GM23338 (cell line): ENCODE measurements at places on chromosomes 1 and 21. TPM values are rescaled to one million over a fixed set of nuclear protein-coding genes. Genes with fewer than 3 reads are reported as not detected.

The LINGO4 gene
- total RNA-seq: not detected in 2 replicates

The NPHS2 gene
- not detected in 2 replicates for total RNA-seq

GRCh38 chr21:44515359-44516165 is 24.4 kb downstream of the KRTAP10-1 start:
- no peak overlapping the region for H3K27ac ChIP-seq
- H3K4me3 ChIP-seq: no peak overlapping the region
- H3K4me1 ChIP-seq: no peaks in the 10 kb centered on the region
- H3K27me3 ChIP-seq: no peaks in the 10 kb centered on the region
- DNase-seq: no peak

DNA sequence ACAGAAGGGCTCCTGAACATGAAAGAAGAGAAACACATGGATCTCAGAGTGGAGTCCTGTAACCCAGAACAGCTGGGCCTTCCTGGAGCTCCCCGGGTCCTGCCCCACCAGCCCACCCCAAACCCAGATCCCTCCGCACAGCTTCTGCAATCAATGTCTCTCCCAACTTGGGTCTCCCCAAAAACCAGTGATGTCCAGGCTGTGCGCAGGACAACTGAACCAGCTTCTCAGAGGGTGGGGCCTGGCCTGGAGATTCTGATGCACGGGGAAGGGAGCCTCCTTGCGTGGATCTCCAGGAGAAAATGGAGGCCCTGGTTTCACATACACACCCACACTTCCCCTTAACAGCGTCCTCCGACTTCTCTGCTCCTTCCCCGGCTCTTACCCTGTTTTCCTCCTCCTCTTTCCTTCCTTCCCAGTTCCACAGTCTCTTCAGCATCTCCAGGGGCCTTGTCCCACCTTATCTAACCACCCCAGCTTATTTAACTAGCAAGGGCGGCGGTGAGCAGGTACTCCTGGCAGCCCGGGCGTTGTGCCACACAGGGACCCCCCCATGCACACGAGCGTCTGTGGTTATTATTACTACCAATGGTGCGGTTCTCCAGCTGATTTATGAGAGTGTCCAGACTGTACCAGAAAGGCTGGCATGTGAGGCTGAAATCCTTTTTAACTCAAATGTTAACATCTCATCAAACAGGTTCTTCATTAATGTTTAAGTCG is 11.2 kb upstream of the MX2 start:
- no peak overlapping the region for H3K27ac ChIP-seq
- no peaks in the 10 kb centered on the region for H3K4me1 ChIP-seq
- DNase-seq: no peak
- H3K4me3 ChIP-seq: no peak overlapping the region

GRCh38 chr1:200540281-200540680 is 80.3 kb downstream of the KIF14 start:
- no peak overlapping the region for H3K27ac ChIP-seq
- H3K4me3 ChIP-seq: no peak overlapping the region
- H3K36me3 ChIP-seq: no peaks in the 10 kb centered on the region
- H3K4me1 ChIP-seq: no peaks in the 10 kb centered on the region; the same call in 1 of the 2 replicates

DNA sequence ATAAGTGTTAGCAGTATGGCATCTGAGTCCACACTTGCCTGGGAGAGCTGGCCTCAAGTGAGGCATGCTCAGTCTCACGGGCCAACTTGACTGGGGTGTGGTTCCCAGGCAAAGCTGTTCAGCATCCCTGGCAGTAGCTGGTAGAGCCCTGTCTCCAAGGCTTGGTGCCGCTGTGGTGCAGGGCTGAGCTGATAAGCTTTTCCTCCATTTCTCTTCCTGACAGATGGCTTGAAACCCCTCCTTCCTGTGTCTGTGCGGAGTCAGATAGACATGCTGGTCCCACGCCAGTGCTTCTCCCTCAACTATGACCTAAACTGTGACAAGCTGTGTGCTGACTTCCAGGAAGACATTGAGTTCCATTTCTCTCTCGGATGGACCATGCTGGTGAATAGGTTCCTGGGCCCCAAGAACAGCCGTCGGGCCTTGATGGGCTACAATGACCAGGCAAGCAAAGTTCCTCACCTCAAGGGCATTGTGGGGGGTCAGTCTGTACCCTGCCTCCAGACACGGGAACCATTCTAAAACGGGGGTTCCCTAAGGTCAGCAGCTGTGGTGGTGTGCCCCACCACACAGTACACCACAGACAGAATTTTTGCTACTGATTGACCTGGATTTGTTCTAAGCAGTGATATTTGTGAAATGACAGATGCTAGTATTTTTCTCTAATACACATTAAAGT is 13.7 kb upstream of the MIIP start:
- H3K4me1 ChIP-seq: no peaks in the 10 kb centered on the region
- no peak overlapping the region for H3K4me3 ChIP-seq
- no peak overlapping the region for H3K27ac ChIP-seq
- H3K27me3 ChIP-seq: no peaks in the 10 kb centered on the region
- H3K36me3 ChIP-seq: peaks cover 49% of the 10 kb centered on the region
- DNase-seq: no peak

GRCh38 chr1:205851993-205852392 is 2.1 kb upstream of the PM20D1 start:
- DNase-seq: no peak
- H3K27me3 ChIP-seq: peaks cover 25% of the 10 kb centered on the region
- H3K4me1 ChIP-seq: 0 out of 2 replicates have a peak, but pooled peaks cover 4% of the 10 kb centered on the region
- no peaks in the 10 kb centered on the region for H3K36me3 ChIP-seq
- H3K27ac ChIP-seq: no peak overlapping the region
- no peak overlapping the region for H3K4me3 ChIP-seq

- H3K36me3 ChIP-seq: no peaks in the 10 kb centered on the region
- no peak overlapping the region for H3K4me3 ChIP-seq
- H3K27ac ChIP-seq: no peak overlapping the region
- DNase-seq: no peak
Observed at GRCh38 chr1:103447471-103447870, 78.0 kb upstream of the RNPC3 start.

DNA sequence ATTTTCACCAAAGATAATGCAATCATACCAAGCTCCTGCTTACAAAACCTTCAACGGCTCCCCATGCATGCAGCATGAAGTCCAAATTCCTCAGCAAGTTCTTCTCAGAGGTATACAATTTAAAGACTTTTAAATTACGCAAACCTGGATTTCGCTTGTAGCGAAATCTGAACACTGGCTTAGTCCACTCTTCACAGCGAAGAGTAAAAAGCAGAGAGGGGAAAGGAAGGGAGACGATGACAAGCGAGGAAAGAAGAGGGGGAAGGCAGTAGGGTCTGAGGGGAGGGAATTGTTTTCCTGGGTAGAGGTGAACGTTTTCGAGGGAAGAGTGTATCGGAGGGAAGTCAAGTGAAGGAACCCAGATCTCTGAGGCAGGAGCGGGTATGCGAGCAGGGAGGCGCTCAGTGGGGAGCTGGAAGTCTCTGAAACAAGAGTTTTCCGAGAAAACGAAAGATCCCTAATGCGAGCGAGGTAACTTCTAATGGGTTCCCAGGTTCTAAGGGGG is 790 bp downstream of the TESK2 start:
- peak; percentile 24 for DNase-seq
- no peaks in the 10 kb centered on the region for H3K36me3 ChIP-seq
- H3K27me3 ChIP-seq: peaks cover 8% of the 10 kb centered on the region; the same call in 1 of the 2 replicates
- H3K4me1 ChIP-seq: peaks cover 7% of the 10 kb centered on the region; the same call in 1 of the 2 replicates

DNA sequence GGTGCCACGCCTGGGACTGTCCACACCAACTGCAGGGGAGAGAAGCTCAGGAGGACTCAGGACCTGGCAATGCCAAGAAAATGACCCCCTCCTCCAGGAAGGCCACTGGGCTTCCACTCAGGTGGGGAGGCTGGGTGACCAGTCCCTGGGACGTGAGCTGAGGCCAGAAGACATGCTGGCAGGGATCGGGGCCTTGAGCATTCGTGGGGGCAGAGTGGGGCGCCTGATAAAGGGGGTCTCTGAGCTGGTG is 15.3 kb upstream of the COL6A2 start:
- H3K27ac ChIP-seq: no peak overlapping the region
- H3K36me3 ChIP-seq: no peaks in the 10 kb centered on the region
- H3K4me3 ChIP-seq: no peak overlapping the region
- no peaks in the 10 kb centered on the region for H3K27me3 ChIP-seq

- H3K4me1 ChIP-seq: no peaks in the 10 kb centered on the region
- H3K27me3 ChIP-seq: no peaks in the 10 kb centered on the region
- no peak overlapping the region for H3K4me3 ChIP-seq
- no peak overlapping the region for H3K27ac ChIP-seq
Observed at GRCh38 chr1:2932671-2933350, 88.5 kb upstream of the ACTRT2 start.

DNA sequence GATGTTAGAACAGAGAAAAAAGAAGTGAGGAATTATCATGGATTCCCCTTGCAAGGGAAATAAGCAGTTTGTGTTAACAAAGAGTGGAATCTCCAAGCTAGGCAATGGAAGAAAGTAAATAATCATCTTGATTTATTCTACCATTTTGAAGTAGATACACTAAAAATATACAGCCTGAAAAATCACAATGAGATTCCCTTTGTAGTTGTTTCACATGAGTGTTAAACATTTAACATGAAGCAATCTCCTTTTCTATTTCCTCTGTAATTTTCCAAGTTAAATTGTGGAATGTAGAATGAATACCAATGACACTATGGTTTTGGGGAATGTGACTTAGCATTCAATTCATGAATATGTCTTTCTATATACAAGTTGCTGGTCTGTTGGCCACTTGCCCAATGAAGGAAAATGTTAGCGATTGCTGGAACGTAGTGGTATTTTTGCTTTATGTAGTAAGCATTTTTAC is 5.7 kb downstream of the TGFB2 start:
- H3K27me3 ChIP-seq: peaks cover 9% of the 10 kb centered on the region
- no peaks in the 10 kb centered on the region for H3K36me3 ChIP-seq
- peaks cover 37% of the 10 kb centered on the region for H3K4me1 ChIP-seq
- no peak overlapping the region for H3K27ac ChIP-seq

DNA sequence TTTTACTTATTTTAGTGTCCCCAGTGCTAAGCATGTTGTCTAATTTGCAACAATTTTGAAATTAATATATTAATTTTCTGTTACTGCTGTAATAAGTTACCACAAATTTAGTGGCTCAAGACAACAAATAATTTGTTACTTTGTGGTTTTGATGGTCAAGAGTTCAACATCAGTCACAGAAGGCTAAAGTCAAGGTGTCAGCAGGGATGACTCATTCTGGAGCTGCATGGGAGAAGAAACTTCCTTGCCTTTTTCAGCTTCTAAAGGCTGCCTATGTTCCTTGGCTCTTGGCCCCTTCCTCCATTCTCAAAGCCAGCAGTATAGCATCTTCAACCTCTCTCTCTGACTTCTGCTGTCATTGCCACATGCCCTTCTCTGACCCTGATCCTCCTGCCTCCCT is 271.8 kb downstream of the HLX start:
- no peak for DNase-seq
- H3K27ac ChIP-seq: no peak overlapping the region
- no peaks in the 10 kb centered on the region for H3K36me3 ChIP-seq
- no peaks in the 10 kb centered on the region for H3K27me3 ChIP-seq
- H3K4me1 ChIP-seq: no peaks in the 10 kb centered on the region

DNA sequence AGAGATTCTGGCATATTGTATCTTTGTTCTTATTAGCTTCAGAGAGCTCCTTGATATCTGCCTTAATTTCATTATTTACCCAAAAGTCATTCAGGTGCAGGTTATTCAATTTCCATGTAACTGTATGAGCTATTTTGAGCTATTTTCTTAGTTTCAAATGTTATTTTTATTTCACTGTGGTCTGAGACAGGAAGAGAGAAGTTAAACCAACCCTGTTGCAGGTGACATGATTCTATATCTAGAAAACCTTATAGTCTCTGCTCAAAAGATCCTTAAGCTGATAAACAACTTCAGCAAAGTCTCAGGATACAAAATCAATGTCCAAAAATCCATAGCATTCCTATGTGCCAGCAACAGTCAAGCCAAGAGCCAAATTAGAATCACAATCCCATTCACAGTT is 1644.0 kb upstream of the B3GALT2 start:
- H3K27me3 ChIP-seq: no peaks in the 10 kb centered on the region
- DNase-seq: no peak
- H3K27ac ChIP-seq: no peak overlapping the region

- no peaks in the 10 kb centered on the region for H3K36me3 ChIP-seq
- no peak for DNase-seq
- no peak overlapping the region for H3K4me3 ChIP-seq
- no peaks in the 10 kb centered on the region for H3K4me1 ChIP-seq
- no peak overlapping the region for H3K27ac ChIP-seq
Observed at GRCh38 chr1:235911876-235912275, 45.2 kb upstream of the LYST start.

GRCh38 chr1:84260852-84261518 is 40.5 kb upstream of the SAMD13 start:
- no peak overlapping the region for H3K27ac ChIP-seq
- no peaks in the 10 kb centered on the region for H3K4me1 ChIP-seq
- no peaks in the 10 kb centered on the region for H3K27me3 ChIP-seq
- H3K4me3 ChIP-seq: no peak overlapping the region
- no peaks in the 10 kb centered on the region for H3K36me3 ChIP-seq

- H3K27ac ChIP-seq: no peak overlapping the region
- no peaks in the 10 kb centered on the region for H3K36me3 ChIP-seq
- H3K4me3 ChIP-seq: no peak overlapping the region
- H3K4me1 ChIP-seq: peaks cover 14% of the 10 kb centered on the region
Observed at GRCh38 chr1:160656737-160657136, 9.9 kb upstream of the SLAMF1 start.

DNA sequence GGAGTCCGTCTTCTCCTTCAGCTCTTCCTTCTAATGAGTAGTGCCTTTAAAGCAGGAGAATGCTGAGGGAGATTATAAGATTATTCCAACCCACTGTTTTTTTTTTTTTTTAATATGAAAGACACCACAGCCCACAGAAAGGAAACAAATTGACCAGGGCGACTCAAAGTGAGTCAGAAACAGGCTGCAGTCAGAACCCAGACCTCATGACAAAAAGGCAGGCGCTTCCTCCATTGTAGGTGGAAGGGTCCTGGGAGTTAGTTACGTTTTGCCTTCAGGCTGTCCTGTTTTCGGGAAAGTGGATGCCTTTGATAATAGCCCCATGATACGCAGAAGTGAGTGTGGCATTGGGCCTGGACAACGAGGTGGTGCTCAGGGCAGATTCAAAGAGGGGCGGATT is 21.0 kb downstream of the PLXNA2 start:
- DNase-seq: no peak
- no peak overlapping the region for H3K27ac ChIP-seq
- no peaks in the 10 kb centered on the region for H3K4me1 ChIP-seq
- H3K4me3 ChIP-seq: no peak overlapping the region
- H3K27me3 ChIP-seq: no peaks in the 10 kb centered on the region
- H3K36me3 ChIP-seq: no peaks in the 10 kb centered on the region

DNA sequence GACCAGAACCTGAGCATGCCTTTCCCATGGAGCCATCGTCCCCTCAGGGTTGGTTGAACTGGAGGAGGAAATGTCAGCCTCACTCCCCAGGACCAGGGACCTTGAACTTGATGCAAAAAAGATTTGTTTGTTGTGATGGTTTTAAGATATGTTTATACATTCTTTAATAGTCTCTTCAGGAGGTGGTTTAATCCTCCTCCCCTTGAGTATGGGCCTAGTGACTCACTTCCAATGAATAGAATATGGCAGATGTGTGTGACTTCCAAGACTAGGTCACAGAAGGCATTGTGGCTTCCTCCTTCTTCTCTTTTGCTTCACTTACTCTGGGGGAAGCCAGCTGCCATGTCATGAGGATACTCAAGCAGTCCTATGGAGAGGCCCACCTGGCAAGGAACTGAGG is 81.7 kb upstream of the WNT4 start:
- H3K27me3 ChIP-seq: no peaks in the 10 kb centered on the region
- peaks cover 9% of the 10 kb centered on the region; the same call in 1 of the 2 replicates for H3K4me1 ChIP-seq
- no peak overlapping the region for H3K4me3 ChIP-seq

- no peaks in the 10 kb centered on the region for H3K27me3 ChIP-seq
- H3K4me1 ChIP-seq: peaks cover 10% of the 10 kb centered on the region
- no peak overlapping the region for H3K4me3 ChIP-seq
Observed at GRCh38 chr1:32219022-32219421, 3.1 kb downstream of the TMEM234 start.
